ENCODE measurements at places on chromosomes 1 and 21.

DNA sequence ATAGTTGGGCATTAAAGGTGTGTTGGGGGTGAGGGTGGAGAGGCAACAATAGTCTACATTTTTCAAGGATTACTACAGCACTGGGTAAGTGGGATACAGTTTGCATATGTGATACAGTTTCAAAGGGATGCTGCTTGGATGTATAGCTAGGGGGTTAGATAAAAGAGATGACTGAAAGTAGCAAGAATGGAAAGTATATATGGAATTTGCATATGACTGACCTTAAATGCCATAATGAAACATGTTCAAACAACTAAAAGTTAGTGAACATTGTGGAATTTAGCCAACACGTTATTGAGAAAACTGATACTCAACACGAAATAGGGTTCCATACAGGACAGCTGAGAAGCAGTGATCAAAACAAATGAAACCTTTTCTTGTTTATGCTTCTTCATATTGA, 124.8 kb upstream of the CHRM3 start:
- no peaks in the 10 kb centered on the region for H3K4me1 ChIP-seq
- H3K4me3 ChIP-seq = no peak overlapping the region
- no peaks in the 10 kb centered on the region for H3K36me3 ChIP-seq
- DNase-seq = no peak
- no peaks in the 10 kb centered on the region for H3K27me3 ChIP-seq
- H3K27ac ChIP-seq = no peak overlapping the region

DNA sequence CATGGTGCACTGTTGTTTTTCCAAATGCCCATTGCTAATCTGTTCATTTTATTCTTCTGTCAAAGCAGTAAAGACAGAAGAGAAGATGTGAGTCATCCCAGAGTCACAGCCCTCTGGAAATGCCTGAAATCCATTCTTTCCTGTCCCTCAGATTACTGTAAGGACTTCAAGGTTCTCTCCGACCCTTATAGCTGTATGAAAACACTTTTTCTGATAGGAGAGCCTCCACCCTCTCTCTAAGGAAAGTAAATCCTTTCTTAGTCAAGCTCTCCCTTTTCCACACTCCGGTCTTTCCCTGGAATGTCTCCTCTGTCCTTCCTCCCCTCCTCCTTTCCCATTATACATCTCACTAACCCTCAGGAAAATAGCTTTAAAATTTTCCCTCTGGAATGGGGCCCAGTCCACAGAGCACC, 3.5 kb upstream of the PRDX6 start:
- peak overlapping the region; percentile 86 for H3K27ac ChIP-seq
- H3K36me3 ChIP-seq = no peaks in the 10 kb centered on the region
- H3K27me3 ChIP-seq = no peaks in the 10 kb centered on the region
- H3K4me3 ChIP-seq = peak overlapping the region; percentile 18
- peaks cover 44% of the 10 kb centered on the region for H3K4me1 ChIP-seq

- H3K4me1 ChIP-seq = peaks cover 6% of the 10 kb centered on the region
- H3K27me3 ChIP-seq = peaks cover 21% of the 10 kb centered on the region
- no peaks in the 10 kb centered on the region for H3K36me3 ChIP-seq
Observed at GRCh38 chr1:159943908-159944622, 1.3 kb downstream of the IGSF9 start.

DNA sequence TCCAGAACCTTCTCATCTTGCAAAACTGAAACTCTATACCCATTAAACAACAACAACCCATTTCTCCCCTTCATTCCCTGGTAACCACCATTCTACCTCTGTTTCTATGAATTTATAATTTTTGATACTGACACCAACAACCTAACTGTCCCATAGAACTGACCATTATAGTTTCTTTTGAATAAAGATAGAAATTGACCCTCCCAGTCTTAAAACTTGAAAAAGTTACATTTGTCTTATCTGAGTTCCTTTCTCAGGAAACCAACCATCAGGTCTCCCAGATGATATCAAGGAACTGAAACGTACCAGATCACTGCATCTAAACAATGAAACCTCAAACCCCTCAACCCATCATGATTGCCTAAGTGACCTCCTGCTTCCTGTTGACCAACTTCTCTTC, 27.1 kb downstream of the RNF115 start:
- H3K27ac ChIP-seq = no peak overlapping the region
- DNase-seq = no peak
- no peaks in the 10 kb centered on the region for H3K4me1 ChIP-seq
- H3K36me3 ChIP-seq = peaks cover 10% of the 10 kb centered on the region

GRCh38 chr1:61120246-61120840, 38.0 kb downstream of the NFIA start:
- H3K36me3 ChIP-seq = no peaks in the 10 kb centered on the region
- no peaks in the 10 kb centered on the region for H3K4me1 ChIP-seq
- H3K27ac ChIP-seq = peak overlapping the region; percentile 25
- DNase-seq = no peak
- no peaks in the 10 kb centered on the region for H3K27me3 ChIP-seq

DNA sequence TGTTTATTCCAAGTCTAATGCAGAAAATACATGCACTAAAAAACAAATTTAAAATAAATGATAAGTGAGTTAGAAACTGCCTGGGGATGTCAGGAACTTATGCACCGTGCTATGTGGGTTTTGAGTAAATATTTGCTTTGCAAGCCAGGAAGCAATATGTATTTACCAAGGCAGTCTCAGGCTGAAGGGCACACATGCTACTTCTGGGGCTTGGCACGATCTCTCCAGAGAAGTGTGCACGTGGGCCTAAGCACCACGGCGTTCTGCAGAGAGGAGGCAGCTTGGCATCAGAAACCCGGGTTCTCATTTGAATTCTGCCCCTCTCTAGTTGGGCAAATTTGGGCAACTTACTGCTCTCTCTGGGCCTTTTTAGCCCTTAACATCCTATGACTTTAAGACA, 72.6 kb upstream of the ROR1 start:
- H3K27me3 ChIP-seq = no peaks in the 10 kb centered on the region
- no peak overlapping the region for H3K27ac ChIP-seq
- H3K4me3 ChIP-seq = no peak overlapping the region
- peaks cover 3% of the 10 kb centered on the region for H3K4me1 ChIP-seq
- no peaks in the 10 kb centered on the region for H3K36me3 ChIP-seq

- no peak for DNase-seq
- H3K27me3 ChIP-seq = no peaks in the 10 kb centered on the region
- no peaks in the 10 kb centered on the region for H3K36me3 ChIP-seq
- no peak overlapping the region for H3K4me3 ChIP-seq
- peak overlapping the region; percentile 98 for H3K27ac ChIP-seq
- peaks cover 22% of the 10 kb centered on the region for H3K4me1 ChIP-seq
Observed at GRCh38 chr1:245091171-245091621, 63.6 kb upstream of the KIF26B start.

DNA sequence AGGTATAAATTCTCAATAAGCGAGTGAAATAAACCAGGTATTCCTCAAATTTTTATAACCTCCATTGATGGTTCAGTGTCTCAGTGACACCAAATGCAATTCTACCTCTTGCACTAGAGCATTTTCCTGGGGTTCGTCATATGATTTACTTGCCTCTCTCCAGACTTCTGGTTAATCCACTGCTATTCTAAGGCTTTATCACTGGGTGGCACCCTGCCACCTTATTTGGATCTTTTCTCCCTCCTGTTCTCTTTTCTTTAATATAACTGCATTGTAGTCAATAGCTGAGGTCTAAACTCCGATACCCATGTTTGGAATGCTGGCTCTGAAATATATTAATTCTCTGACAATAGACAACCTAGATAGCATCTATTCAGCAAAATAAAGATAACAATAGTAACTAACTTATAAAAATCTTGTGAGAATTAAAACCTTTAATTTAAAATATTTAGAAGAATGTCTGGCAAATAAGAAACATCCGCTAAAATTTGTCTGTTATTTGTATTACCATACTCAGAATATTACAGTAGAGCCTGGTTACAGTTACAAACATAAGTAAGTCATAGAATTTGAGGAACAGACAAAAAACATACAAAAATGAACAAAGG, 436.4 kb downstream of the PLA2G4A start:
- no peak overlapping the region for H3K27ac ChIP-seq
- H3K36me3 ChIP-seq = no peaks in the 10 kb centered on the region
- H3K4me3 ChIP-seq = no peak overlapping the region
- no peaks in the 10 kb centered on the region for H3K27me3 ChIP-seq
- no peaks in the 10 kb centered on the region for H3K4me1 ChIP-seq
- DNase-seq = no peak

DNA sequence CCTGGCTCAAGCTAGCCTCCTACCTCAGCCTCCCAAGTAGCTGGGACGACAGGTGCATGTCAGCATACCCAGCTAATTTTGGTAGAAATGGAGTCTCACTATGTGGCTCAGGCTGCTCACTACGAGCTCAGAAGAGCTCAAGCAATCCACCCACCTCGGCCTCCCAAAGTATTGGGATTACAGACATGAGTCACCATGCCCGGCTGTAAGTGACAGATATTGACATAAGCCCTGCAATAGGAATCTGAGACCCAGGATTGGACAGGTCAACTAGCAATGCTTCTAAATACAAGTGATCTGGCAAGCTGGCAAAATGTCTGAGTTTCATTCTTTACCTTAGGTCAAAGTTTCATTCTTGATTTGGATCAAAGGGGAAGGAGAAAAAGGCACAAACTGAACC, 40.5 kb upstream of the H6PD start:
- H3K27ac ChIP-seq = peak overlapping the region; percentile 98
- peak; percentile 75 for DNase-seq
- H3K4me1 ChIP-seq = peaks cover 52% of the 10 kb centered on the region
- H3K36me3 ChIP-seq = peaks cover 11% of the 10 kb centered on the region
- H3K27me3 ChIP-seq = no peaks in the 10 kb centered on the region
- H3K4me3 ChIP-seq = no peak overlapping the region

DNA sequence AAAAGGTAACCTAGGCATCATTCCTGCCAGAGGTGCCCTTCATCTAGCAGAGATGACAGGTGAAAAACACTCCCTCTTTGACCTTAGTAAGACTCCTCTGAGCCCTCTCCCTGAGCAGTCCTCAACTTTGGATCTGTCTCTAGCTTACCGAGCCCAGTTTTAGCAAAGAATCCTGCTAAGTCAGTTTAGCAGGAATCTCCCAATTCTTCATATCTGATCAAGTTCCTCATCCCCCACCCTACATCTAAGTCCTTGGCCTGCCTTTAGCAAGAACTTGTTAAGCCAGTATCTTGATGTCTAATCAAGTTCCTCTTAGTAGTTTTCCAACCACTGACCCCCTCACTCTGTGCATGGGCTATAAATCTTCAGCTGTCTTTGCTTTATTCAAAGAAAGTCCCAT, 235.6 kb downstream of the OMA1 start:
- H3K27me3 ChIP-seq = no peaks in the 10 kb centered on the region
- DNase-seq = no peak
- no peak overlapping the region for H3K4me3 ChIP-seq
- no peak overlapping the region for H3K27ac ChIP-seq
- no peaks in the 10 kb centered on the region for H3K36me3 ChIP-seq
- no peaks in the 10 kb centered on the region for H3K4me1 ChIP-seq

GRCh38 chr1:207962716-207963426, 51.9 kb upstream of the CD34 start:
- peak overlapping the region; percentile 45 for H3K27ac ChIP-seq
- peak overlapping the region; percentile 75 for H3K4me3 ChIP-seq
- no peaks in the 10 kb centered on the region for H3K36me3 ChIP-seq
- peak; percentile 77 for DNase-seq
- peaks cover 18% of the 10 kb centered on the region for H3K4me1 ChIP-seq

- H3K4me3 ChIP-seq = no peak overlapping the region
- no peaks in the 10 kb centered on the region for H3K27me3 ChIP-seq
- no peaks in the 10 kb centered on the region for H3K4me1 ChIP-seq
- no peaks in the 10 kb centered on the region for H3K36me3 ChIP-seq
- no peak overlapping the region for H3K27ac ChIP-seq
Observed at GRCh38 chr21:38228537-38228936, 28.3 kb upstream of the KCNJ15 start.

- peaks cover 66% of the 10 kb centered on the region for H3K4me1 ChIP-seq
- H3K4me3 ChIP-seq = no peak overlapping the region
- peaks cover 24% of the 10 kb centered on the region for H3K36me3 ChIP-seq
- no peak for DNase-seq
- no peaks in the 10 kb centered on the region for H3K27me3 ChIP-seq
- H3K27ac ChIP-seq = peak overlapping the region; percentile 74
Observed at GRCh38 chr1:183098317-183098716, 75.1 kb downstream of the LAMC1 start.

- no peak for DNase-seq
- H3K27me3 ChIP-seq = peaks cover 43% of the 10 kb centered on the region
- no peak overlapping the region for H3K4me3 ChIP-seq
- H3K27ac ChIP-seq = no peak overlapping the region
Observed at GRCh38 chr1:25628741-25629421, 12.3 kb downstream of the MAN1C1 start.

DNA sequence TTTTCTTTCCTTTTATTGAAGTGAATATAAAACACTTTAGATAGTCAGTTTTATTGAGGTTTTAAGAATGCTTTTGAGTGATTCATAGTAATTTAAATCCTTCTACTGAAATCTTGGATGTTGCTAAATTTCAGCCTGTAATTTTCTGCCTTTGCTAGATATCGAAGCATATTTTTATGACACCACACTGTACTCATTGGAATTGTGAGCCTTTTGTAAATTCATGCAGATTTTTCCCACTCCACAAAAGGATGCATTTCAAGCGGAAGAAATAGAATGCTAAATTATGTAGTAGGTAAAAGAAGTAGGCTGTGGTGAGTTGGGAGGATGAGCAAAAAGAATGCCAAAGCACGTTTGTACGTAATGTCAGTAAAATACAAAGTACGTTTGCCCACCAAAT, 13.8 kb downstream of the SNX7 start:
- peak; percentile 6 for DNase-seq
- peak overlapping the region; percentile 15 for H3K4me3 ChIP-seq
- H3K4me1 ChIP-seq = peaks cover 40% of the 10 kb centered on the region
- H3K27me3 ChIP-seq = no peaks in the 10 kb centered on the region

DNA sequence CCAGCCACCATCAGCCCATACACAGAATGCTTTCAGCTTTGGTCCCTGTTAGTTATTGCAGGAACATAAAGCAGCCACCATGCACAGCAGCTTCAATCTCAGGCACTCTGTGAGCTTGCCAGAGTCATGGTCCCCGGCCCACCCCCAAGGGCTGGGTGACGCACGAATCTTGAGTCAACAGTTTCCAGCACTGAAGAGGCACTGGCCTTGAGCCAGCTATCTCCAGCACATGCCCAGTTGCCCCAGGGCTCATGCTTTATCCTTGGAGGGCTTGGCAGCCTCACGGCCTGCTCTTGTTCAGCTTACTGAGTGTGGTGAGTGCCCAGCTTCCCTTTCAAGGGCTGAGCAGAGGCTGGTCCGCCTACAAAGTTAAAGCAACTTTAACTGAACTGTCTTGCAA, 200.7 kb upstream of the RAB4A start:
- H3K27me3 ChIP-seq = no peaks in the 10 kb centered on the region
- H3K27ac ChIP-seq = no peak overlapping the region
- DNase-seq = no peak
- no peaks in the 10 kb centered on the region for H3K36me3 ChIP-seq

DNA sequence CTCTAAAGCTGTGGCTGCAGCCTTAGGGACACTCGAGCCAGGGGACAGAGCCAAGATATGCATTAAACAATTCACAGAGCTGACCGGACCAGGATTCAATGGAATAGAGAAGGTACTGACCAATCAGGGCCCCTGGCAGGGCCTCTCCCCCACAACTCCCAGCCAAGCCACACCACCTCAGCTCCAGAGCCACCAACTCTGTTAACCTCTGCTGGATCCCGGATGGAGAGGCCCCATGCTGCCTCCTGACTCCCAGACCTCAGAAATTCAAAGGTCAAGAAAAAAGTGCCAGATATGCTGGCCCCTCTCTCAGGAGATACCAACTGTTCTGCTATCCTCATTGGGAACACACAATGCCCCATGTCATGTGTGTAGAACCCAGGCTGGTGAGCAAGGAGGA, 62.1 kb downstream of the CD46 start:
- peak; percentile 62 for DNase-seq
- H3K36me3 ChIP-seq = peaks cover 28% of the 10 kb centered on the region
- no peak overlapping the region for H3K27ac ChIP-seq
- H3K4me3 ChIP-seq = no peak overlapping the region
- H3K4me1 ChIP-seq = peaks cover 29% of the 10 kb centered on the region
